CD4-positive, alpha-beta T cell treated with Interleukin-12 subunit alpha and Interleukin-12 subunit beta, for 1 hour (primary cell): ENCODE measurements at places on chromosomes 3 and 15.

DNA sequence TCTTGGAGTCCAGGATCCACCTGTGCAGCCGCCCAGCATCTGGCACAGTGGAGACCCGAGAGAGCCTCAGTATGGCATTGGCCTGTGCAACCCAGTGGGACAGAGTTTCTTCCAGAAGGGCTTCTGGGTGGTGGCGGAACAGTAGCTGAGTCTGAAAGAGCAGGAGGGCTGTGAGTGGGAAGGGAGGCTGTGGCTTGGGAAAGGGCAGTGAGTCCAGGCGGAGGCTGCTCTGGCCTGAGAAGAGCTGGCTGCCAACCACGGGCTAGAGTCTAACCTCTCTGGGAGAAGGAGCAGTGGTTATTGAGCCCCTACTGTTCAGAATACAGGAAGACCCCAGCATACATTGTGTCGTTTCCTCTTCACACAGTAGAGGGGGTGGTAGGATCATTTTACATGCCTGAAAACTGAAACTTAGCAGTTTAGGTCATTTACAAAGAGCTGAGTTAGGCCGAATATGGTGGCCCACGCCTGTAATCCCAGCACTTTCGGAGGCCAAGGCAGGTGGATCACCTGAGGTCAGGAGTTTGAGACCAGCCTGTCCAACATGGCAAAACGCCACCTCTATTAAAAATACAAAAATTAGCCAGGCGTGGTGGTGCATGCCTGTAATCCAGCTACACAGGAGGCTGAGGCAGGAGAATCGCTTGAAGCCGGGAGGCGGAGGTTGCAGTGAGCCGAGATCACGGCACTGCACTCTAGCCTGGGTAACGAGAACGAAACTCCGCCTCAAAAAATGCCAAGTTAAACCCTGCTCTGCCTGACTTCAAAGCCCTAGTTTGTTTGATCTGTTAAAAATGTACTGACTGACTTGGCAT, 3.2 kb downstream of the AEN start:
- peak; percentile 79 for DNase-seq

DNA sequence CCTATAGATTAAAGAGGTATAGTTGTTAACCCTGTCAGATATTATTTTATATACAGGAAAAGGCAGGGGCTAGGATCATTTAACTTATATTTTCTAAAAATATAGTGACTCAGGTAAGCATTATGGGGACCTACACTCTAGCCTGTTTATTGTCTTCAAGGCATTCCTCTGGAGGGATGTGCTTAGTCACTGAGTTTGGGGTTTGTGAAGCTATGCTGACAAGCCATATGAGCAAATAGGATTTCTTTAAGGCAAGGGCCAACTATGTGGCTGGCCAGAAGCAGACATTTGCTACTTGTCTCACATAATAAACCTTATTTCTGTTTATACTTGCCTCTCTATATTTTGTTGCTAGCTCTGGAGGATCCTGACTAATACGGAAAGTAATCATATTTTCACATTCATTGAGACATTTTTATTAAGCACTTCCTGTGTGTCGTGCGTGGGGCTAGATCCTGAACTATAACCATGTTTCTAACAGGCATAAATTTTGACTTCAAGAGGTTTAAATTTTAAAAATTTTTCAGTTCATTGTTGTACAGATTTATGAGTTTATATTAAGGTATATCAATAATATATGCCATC, 153.4 kb downstream of the OTOL1 start:
- no peak for DNase-seq

DNA sequence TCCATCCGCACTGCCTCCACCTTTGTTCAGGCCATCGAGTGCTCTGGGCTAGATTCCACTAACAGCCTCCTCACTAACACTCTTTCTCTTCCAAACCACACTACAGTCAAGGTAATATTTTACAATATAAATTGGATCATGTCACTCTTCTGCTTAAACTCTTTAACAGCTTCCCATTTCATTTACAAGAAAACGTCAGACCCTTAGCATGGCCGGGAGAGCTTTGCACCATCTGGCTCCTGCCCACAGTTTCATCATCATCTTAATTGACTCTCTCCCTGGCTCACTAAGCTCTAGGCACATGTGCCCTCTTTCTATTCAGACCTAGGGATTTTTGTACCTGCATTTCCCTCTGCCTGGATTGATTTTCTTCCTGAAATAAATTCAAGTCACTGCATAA, 354.7 kb downstream of the FGF12 start:
- no peak for DNase-seq

DNA sequence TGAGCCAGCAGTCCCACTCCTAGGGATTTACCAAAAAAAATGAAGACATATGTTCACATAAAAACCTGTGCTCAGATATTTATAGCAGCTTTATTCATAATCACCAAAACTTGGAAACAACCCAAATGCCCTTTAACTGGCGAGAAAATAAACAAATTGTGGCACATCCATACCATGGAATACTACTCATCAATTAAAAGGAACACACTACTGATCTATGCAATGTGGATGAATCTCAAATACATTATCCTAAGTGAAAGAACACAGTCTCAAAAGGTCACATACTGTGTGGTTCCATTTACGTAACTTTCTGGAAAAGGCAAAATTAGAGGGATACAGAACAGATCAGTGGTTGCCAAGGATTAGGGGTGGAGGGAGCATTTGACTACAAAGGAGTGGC, 394.5 kb downstream of the SHQ1 start:
- DNase-seq = no peak

- DNase-seq = no peak
Observed at GRCh38 chr15:91879158-91879557, 25.6 kb downstream of the SLCO3A1 start.

GRCh38 chr15:76904461-76905012, 603 bp downstream of the SCAPER start:
- peak; percentile 17 for DNase-seq

DNA sequence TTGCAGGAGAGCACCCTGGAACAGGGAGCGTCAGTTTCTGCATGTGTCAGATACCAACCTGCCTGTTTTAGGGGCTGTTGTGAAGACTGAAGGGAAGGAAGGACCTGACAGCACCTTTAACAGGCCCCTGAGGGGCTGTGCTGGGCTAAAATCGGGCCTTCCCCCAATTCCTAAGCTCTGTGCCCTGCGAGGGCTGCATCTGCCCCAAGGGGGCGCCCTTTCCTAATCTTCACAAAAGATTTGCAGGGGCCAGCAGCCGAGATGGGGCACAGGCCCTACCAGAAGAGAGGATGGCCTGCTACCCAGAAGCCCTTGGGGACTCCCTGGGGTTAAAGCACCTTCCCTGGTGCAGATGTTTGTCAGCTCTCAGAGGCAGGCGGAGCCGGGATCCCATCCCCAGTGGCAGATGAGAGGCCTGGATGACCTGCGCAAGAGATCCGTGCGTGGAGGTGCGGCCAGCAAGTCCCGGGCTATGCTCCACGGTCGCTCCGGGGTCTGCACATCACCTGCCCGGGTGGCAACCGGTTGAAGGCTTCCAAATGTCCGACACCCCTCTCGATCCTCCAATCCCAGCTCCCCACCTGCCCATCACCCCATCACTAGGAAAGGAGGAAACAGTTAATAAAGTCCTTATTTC, 53.6 kb downstream of the RHCG start:
- peak; percentile 8 for DNase-seq

DNA sequence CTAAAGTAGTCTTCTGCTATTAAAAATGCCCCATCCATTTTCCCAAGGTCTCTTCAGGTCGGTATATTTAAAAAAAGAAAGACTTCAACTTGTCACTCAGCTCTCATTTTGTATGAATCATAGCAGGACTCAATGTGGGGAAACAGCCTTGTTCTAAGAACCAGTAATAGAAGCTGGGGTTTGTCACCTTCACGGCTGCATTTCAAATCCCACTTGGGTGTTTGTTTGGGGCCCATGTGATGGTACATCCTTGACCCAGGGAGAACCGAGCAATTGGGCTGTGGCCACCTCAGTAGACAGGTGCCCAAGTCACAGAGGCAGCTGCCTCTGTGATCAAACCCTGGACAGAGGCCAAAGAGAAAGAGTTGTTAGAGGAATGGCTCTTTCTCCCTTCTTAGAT, 70.3 kb upstream of the ARL8B start:
- DNase-seq = no peak

DNA sequence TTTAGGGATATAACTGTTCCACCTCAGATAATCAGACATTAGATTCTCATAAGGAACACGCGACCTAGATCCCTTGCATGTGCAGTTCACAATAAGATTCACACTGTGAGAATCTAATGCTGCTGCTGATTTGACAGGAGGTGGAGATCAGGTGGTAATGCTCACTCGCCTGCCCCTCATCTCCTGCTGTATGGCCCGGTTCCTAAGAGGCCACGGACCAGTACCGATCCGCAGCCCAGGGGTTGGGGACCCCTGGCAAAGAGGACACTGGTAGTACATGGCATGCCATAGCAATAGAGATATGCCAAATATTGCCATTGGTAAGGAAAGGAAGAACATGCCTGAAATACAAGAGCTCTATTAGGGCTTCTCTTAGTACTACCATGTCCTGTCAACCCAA, 59.7 kb downstream of the LSM3 start:
- no peak for DNase-seq

- DNase-seq = no peak
Observed at GRCh38 chr3:156533205-156533604, 21.7 kb downstream of the SSR3 start.

DNA sequence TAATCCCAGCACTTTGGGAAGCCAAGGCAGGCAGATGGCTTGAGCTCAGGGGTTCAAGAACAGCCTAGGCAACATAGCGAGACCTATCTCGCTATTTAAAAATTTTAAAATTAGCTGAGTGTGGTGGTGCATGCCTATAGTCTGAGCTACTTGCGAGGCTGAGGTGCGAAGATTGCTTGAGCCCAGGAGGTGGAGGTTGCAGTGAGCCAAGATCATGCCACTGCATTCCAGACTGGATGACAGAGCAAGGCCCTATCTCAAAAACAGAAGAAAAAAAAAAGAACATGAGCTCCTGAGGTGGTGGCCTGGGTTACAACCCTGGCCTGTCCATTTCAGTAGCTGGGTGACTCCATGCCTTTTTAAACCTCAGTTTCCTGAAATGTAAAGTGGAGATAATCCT, 7.2 kb downstream of the DNASE1L3 start:
- no peak for DNase-seq

DNA sequence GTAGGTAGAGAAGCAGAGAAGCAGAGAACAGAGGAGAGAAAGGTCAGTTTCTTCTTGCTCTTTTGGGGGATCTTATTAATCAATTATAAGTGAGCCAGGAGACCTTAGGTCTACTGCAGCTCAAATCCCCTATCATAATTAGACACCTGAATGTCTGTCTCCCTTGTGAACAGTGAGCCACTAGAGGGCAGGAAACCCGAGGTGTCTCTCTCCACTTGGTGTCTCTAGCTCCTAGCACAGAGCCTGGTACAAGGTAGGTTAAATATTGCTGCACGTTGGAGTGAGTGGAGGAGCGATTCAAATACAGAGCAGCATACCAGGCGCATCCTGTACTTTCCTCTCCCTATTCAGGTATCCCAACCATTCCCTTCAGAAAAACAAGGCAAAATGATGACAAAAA, 2.0 kb upstream of the ST8SIA2 start:
- DNase-seq = no peak

- DNase-seq = peak; percentile 13
Observed at GRCh38 chr3:177109688-177110330, 87.5 kb downstream of the TBL1XR1 start.

- no peak for DNase-seq
Observed at GRCh38 chr3:109887293-109887692, 549.9 kb upstream of the DPPA4 start.

- no peak for DNase-seq
Observed at GRCh38 chr3:149844091-149844490, 31.1 kb downstream of the RNF13 start.

DNA sequence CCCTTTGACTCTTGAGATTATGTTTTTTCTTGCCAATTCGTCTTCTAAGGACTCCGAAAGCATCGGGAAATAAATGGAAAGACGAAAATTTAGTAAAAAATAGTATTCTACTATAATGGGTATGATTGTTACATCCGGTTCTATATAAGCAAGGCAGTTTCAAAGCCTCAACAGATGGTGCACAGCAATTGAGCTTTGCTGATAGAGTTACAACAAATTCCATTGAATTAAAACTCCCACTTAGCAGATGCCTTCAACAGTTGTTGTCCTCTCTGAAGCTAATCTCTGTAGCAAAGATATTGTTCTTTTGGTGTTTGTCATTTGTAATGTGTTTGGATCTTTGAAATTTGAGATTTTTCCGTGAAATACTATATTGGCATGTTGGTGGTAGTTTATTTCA, 16.1 kb upstream of the GHSR start:
- no peak for DNase-seq

DNA sequence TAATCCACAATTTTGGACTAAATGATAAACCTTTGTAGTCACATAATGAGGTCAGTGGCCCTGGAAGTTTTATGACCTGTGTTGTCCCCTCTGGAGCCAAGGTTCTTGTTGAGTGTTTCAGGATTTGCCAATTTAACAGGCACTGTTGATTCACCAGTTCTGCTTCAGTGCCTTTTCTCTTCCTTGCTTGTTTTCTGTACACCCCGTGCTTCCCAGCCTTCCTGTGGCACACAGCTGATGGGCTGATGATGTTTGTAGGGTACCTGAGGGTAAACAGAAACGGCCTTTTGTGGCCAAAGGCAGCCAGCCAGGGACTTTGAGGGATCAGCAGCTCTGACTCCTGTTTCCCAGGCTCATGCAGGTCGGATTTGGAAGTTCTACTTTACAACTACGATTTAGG, 13.3 kb downstream of the GYG1 start:
- DNase-seq = no peak

- no peak for DNase-seq
Observed at GRCh38 chr3:112656043-112656442, 15.1 kb upstream of the CCDC80 start.

GRCh38 chr3:52894756-52895155, 2.6 kb downstream of the STIMATE start:
- no peak for DNase-seq

DNA sequence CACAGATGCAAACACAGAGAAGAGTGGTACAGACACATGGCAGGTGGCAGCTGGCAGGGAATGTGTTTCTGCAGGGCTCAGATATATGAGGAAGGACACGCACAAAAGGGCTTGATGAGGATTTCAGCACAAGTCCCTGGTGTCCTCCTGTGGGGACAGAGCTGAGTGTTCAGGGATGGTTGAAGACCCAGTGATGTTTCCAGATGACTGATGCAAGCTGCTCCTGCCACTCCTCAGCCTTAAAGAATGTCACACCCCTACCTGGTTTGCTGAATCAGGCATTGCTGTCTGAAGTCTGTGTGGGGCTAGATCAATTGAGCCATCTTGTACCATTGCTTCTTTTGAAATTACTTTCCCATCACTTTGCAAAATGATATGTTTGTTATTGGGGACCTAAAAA, 40.2 kb downstream of the TNFAIP8L3 start:
- no peak for DNase-seq

- no peak for DNase-seq
Observed at GRCh38 chr3:187072511-187072910, 66.8 kb downstream of the RPL39L start.

GRCh38 chr15:70072479-70072878, 25.2 kb downstream of the TLE3 start:
- DNase-seq = no peak

DNA sequence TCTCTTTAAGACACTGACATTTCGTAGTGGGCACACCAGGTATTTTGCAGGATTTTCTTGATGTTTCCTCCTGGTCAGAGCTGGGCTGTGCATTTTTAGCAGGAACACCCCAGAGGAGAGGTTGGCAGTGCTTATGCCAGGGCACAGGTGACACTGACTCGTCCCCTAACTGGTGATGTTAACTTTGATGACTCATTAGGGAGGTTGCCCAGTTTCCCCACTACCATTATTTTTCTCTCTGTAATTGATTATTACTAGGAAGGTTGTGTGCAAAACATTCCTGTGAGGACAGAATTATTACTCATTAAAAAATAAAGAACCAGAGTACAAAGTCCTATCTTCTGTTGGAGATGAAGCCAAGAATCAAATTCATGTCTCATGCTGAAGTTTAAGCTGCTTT, 394.5 kb downstream of the GABRG3 start:
- DNase-seq = no peak
